ENCODE measurements at places on chromosomes 5 and 9.

DNA sequence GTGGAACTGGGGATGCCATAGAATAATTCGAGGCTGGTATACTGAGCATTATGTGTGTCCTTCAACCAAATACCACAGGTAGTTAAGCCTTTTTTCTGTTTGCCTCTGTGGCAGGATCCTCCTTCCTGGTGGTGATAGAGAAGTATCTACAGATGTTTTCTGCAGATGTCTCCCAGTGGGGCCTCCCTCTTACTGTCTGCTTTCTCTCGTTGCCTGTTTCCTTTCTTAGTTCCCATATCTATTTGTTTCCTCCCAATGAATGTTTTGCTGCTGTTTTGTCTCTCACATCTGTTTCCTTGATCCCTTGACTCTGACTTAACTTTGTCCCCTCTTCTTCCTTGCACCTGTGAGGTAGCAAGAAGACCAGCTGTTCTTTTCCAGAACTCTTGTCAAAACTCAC is 130.9 kb upstream of the NUDT12 start:
- DNase-seq = no peak

- no peak for DNase-seq
Observed at GRCh38 chr9:122354536-122355199, 16.2 kb upstream of the PTGS1 start.

DNA sequence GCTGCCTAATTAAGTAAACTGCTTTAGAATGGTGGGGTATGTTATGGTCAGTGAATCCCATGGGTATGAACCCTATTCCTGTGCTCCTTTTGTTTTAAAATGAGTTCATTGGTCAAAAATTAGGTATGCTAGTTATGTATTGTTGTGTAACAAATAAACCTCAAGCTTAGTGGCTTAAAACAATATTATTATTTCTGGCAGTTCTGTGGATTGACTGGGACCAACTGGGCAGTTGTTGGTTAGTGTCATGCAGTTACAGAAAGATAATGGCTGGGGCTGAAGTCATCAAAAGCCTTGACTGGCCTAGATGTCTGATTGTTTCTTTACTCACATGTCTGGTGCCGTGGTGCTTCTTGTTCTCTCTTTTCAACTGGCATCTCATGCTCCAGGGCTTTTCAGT is 8.9 kb upstream of the PTAR1 start:
- no peak for DNase-seq

DNA sequence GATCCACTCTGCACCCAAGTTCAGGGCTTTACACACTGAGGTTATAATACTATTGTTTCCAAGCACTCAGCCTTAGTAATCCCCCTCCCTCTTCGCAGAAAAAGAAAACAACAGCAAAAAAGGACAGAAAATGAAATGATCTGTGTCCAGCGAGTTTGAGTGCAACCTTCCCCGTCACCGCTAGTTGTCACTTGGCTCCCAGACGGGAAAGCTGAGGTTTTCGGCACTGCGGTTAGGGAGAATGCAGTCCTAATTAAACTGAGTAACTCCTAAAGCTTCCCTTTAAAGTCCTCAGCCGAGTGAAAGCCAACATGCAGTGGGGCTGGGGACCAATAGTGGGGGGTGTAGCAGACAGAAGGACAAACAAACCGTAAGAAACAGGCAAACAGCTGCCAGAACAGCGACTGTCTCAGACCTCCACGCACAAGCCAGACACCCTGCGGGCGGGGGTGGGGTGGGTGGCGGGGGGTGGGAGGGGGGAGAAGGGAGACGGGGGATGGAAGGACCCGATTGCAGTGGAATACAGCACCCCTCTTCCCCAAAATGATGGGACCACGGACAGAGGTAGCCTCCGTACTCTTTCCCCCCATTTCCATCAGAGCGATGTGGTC is 680 bp downstream of the GLRA1 start:
- no peak for DNase-seq

DNA sequence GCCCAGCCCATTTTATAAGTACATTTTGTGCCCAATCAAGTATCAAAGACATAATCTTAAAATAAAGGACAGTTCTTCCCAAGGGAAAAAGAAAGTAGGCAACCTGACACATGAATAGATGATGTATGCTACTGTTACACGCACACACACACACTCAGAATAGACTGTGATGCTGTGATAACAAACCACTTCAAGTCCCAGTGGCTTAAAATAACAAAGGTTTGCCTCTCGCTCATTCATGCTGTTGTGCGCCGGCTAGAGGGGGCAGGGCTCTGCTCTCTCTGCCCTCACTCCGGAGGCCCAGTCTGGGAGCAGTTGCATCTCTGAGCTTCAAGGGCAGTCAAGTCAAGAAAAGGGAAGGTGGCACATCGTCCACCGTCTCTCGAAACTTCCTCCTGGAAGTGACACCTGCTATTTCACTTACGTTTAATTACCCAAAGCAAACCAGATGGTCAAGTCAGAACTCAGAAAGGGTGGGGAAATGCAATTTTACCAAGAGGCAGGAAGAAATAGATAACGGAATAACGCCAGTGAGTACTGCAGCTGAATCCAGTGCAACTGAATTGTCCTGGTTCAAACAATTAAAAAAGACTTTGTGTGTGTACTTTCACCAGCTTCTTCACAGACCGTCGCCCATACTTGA is 43.3 kb downstream of the ANKRD33B start:
- DNase-seq = peak; percentile 98

DNA sequence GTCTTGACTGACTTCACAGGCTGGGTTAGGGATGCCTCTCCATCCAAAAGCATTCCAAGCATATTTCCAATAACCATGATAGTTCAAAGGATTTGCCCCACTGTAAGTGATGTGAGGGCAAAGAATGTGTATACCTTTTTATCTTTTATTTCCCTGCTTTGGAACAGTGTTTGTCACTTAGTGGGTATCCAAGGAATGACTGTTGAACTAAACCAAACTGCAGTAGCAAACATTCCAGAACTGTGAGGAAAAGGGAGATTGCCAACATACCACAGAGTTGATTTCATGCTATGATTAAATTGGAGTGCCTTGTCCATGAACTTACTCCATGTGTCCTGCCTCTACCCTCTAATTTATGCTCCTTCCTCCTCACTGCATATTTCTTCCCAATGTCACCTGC is 400.0 kb downstream of the KIAA0825 start:
- DNase-seq = no peak

All from NCI-H187 treated with DMSO at 0.1 percent for 48 hours (cell line).